ENCODE measurements at places on chromosomes 3 and 15.

- DNase-seq, result no peak
Measured at GRCh38 chr3:128578346-128578745, 72.3 kb downstream of the RPN1 start.

DNA sequence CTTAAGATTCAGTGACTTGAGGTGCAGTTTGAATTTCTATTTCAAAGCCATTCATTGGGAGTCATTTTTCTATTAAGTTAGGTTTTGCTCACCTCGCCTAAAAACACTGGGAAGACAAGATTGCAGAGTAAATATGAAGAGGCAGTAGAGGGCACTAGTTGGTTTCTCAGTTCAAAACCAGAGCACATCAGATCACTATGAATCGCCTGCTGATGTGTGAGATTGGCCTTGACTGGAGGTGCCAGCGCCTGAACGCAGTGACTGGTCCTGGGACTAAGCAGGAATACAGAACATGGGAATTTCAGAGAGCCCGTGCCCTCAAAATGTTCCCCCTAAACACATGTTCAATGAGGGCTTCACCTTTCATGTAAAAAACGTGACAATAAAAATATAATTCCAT lies 229.0 kb downstream of the ITPR1 start:
- peak; percentile 88 for DNase-seq

- no peak for DNase-seq
Measured at GRCh38 chr15:91853948-91854638, 585 bp downstream of the SLCO3A1 start.

DNA sequence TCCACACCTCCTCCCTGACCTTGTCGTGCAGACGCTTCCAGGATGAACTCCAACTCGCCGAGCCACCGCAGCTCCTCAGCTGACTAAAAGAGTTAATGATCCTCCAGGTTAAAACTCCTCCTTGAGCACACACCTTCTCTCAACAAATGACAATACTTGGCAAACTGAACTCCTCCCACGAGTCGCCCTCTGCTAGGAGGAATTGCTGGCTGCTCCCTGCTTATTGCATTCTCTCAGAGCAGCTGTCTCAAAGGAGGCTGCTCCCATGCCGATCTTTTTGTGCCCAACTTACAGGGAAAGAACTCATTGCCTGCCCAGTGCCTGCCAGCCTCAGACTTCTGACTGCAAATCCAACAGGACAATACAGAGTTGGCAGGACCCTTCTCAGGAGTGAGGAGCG lies at the start of gene ATP13A4:
TSS of gene ATP13A4 (minus strand) at position 85 of the 400 bp plus-strand sequence. CDS start 96 bp downstream, outside the sequence.
- DNase-seq, result no peak

- no peak for DNase-seq
Measured at GRCh38 chr15:45363801-45364200, 14.5 kb downstream of the GATM start.

GRCh38 chr3:71528816-71529215 lies 54.7 kb downstream of the FOXP1 start:
- no peak for DNase-seq

GRCh38 chr15:98413933-98414546 lies 234.3 kb upstream of the IGF1R start:
- no peak for DNase-seq

All from choroid plexus epithelial cell (primary cell).